ENCODE measurements at places on chromosomes 1 and 21.

DNA sequence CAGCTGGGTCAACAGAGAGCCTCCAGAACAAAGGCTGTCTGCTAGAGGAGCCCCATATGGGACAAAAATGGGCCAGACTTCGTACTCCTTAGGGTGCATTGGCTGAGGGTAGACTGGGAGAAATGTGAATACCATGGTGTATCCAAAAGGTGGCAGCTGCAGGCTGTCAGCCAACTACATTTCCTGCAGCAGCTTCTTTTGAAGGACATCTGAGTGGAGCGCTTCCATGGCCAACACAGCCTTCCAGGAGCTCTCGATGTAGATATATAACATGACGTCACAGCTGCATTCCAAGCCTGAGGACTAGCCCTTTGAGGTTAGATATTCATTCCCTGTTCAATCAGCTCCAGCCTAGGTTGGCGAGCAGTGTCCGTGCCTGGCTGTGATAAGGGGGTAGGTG, 107.7 kb downstream of the MAB21L3 start:
- no peak for DNase-seq

GRCh38 chr1:51898090-51898734, 19.7 kb upstream of the NRDC start:
- DNase-seq: no peak

- DNase-seq: no peak
These were observed 102.0 kb downstream of the FMN2 start for GRCh38 chr1:240193679-240194078.

DNA sequence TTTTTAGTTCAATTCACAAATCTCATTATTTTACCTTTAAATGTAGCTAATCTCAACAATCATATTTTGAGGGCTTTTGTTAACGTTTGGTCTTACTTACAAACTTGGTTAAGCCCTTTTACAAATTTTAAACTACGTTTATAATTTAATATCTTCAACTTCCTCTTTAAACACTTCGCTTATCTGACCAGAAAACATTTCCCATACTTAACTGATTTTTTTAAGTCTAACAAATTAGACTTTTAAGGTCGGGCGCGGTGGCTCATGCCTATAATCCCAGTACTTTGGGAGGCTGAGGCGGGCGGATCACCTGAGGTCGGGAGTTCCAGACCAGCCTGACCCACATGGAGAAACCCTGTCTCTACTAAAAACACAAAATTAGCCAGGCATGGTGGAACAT, 300.9 kb downstream of the LMX1A start:
- no peak for DNase-seq

- DNase-seq: no peak
These were observed 681.5 kb downstream of the MATN1 start for GRCh38 chr1:30041741-30042437.

Data from posterior vena cava (tissue), 2 donors.